Aorta (tissue), 5 donors: ENCODE measurements at places on chromosomes 16 and 17. TPM values are rescaled to one million over a fixed set of nuclear protein-coding genes. Genes with fewer than 3 reads are reported as not detected.

Gene ABCA10
- 6.3 TPM for total RNA-seq

Gene LRRC75A
- total RNA-seq, result 4.8 TPM

Gene RBFOX1
- not detected for total RNA-seq

Gene EXOC3L1
- total RNA-seq, result 1.3 TPM

Gene PRR35
- not detected for total RNA-seq

Gene LGALS3BP
- 156 TPM for total RNA-seq

Gene HOXB2
- total RNA-seq, result 25.4 TPM

Gene KRT17
- 5.5 TPM for total RNA-seq

Gene MT1E
- total RNA-seq, result 355 TPM

Gene RNF157
- total RNA-seq, result 1.7 TPM

Gene COL1A1
- total RNA-seq, result 400 TPM

Gene SLC5A10
- not detected for total RNA-seq

Gene CORO6
- total RNA-seq, result 9.9 TPM

Gene KRTAP3-1
- not detected for total RNA-seq

Gene HOXB8
- 1.9 TPM for total RNA-seq

Gene TEX14
- 0.24 TPM for total RNA-seq

Gene GAS2L2
- total RNA-seq, result not detected

Gene HSD3B7
- 13.6 TPM for total RNA-seq

Gene ENKD1
- 9.7 TPM for total RNA-seq

Gene ASPA
- total RNA-seq, result 3.2 TPM
